ENCODE measurements at places on chromosomes 5 and 9.

- no peak for DNase-seq
These were observed 57.2 kb downstream of the OLFM1 start for GRCh38 chr9:135144581-135145170.

GRCh38 chr9:10112798-10113197, 500.0 kb downstream of the PTPRD start:
- DNase-seq: no peak

DNA sequence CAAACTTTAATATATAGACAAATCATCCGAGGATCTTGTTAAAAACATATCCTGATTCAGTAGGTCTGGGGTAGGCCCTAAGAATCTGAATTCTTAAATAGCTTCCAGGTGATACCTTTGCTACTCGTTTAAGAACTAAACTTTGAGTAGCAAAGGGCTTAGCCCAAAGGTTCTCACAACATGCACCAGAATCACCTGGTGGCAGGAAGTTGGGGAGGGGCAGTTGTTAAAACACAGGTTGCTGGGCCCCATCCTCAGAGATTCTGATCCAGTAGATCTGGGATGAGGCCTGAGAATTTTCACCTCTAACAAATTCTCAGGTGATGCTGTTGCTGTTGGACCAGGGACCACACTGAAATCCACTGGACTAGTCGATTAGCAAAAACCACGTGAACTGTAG, 20.0 kb upstream of the RGMB start:
- no peak for DNase-seq

- no peak for DNase-seq
These were observed 13.5 kb downstream of the DUSP1 start for GRCh38 chr5:172757394-172758010.

GRCh38 chr5:134149571-134150303, 27.0 kb downstream of the SKP1 start:
- DNase-seq: no peak

GRCh38 chr5:26329562-26330189, 708.7 kb downstream of the CDH9 start:
- DNase-seq: no peak

- no peak for DNase-seq
These were observed 70.0 kb downstream of the KLHL3 start for GRCh38 chr5:137665678-137666460.

GRCh38 chr5:99694884-99695283, 766.1 kb upstream of the CHD1 start:
- DNase-seq: no peak

DNA sequence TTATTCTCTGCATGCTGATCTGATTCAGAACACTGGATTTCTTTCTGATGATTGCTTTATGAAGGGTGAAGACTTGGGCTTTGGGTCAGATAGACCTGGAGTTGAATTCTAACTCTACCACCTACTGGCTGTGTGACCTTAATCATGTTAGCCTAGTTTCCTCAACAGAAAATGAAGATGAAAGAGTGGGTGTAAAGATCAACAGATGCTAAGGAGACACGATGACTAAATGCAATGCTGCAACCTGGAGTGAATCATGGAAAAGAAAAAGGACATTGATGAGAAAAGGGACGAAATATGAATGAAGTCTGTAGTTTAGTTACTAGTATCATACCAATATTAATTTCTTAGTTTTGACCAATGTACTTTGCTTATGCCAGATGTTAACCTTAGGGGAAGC, 27.8 kb upstream of the DENND1A start:
- no peak for DNase-seq

DNA sequence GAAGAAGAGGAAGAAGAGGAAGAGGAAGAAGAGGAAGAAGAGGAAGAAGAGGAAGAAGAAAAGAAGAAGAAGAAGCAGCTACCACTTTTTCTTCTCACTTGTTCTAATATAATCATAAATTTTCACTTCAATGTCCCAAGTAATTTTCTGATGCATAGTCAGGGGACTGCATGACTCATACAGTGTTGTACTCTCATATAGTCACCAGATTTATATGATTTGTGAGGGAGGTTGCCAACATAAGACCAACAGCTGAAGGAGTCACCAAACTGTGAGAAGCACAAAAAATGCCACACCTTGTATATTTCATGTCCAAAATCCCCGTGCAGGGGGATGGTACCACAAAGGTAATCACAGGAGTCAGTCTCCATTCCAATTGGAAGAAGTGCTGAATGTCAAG, 32.7 kb upstream of the DMRTA1 start:
- no peak for DNase-seq

GRCh38 chr5:76958991-76959767, 6.3 kb downstream of the CRHBP start:
- DNase-seq: no peak

DNA sequence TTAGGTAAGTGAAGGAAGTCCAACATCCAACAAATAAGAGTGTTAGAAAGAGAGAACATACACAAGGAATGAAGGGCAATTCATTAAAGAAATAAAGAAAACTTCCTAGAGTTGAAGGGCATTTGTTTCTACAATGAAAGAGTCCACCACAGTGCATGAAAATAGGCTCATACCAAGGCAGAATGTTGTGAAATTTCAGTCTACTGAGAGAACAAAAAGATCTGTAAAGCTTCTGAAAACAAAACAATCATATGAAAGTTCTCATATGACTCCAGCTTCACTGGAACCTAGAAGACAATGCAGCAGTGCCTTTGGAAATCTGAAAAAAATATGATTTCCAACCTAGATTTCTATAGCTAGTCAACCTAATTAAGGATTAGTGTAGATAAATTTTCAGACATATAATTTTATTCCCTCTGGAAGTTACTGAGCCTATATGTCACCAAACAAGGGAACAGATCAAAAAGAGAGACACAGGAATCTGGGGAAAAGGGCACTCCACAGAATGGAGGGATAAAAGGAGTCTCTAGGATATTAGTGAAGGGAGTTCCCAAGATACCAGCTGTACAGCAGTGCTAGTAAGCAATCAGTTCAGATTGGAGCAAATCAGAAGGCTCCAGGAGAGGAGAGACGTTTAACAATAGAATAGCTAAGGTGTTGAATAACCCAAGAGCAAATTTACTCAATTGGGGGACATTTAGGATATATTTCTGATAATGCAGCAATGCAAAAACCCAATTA, 5.8 kb downstream of the C5orf58 start:
- DNase-seq: no peak

GRCh38 chr9:72579190-72579589, 57.8 kb downstream of the TMC1 start:
- DNase-seq: no peak

DNA sequence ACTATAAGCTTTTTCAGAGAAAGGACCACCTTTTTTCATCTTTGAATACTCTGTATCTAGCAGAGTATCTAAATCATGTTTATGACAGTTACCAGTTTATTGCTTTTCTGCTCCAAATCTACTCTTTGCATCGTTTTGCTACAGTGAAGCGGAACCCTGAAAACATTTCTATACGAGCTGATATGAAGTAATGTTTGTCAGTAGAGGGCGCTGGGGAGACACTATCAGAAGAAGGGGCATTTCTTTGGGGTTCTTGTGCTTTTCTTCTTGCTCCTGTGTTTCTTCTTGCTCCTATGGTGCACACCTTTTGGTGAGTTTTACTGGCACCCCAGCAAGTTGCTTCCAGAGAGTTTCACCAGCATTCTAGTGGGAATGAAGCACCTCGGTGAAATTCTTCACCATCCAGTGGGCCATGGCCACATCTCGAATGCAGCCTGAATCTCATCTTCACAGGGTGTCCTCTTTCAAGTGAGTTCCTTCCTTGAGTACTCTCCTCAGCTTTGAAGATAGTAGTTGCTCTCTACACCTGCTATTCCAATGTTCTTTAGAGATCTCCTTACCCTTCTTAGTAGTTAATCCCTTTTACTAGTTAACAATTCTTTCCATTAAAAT, 98.4 kb downstream of the FGF1 start:
- DNase-seq: peak; percentile 22

GRCh38 chr5:87113861-87114260, 153.8 kb upstream of the RASA1 start:
- no peak for DNase-seq

DNA sequence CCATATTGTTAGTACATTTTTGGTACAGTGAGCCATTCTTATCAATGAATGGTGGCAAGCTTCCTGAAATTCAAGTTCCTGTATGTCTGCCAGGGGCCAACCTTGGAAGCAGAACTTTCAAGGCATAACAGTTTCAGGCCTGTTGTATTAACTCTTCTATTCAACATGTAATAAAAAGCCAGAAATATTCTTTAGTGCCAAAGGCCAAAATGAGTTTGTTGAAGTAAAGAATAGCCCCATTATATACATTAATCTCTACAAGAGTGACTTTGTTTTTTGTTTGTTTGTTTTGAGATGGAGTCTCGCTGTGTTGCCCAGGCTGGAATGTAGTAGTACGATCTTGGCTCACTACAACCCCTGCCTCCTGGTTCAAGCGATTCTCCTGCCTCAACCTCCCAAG, 321.3 kb downstream of the KDM4C start:
- no peak for DNase-seq

DNA sequence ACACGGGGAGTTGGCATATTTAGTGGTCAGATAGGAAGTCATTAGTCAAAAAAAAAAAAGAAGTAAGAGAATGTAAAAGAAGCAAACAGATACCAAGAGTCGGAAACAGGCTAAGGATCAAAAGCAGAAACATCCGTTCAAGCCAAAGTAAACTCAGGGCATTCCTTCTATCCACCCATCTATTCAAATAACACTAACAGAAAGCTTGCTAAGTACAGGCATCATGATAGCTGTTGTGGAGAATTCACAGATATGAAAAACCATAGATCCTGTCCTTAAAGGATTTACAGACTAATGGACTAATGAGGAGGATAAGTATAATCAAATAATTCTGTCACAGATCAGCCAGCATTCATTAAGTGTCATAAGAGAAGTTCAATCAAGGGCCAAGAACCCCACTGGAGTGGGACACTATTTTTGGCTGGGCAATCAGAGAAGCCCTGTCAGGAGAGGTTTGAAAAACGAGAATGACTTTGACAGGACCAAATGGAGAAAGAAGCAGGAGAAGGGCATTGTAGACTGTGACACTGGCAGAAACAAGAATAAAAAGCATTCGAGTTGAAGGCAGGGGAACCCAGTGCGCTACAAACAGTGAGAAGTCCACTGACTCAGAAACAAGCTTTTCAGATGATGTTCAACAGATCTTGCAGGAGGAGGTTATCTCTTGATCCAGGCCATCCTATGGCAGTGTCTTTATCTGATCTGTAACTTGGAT, 154.2 kb upstream of the TSLP start:
- no peak for DNase-seq

- DNase-seq: no peak
These were observed 157.2 kb upstream of the DMRT1 start for GRCh38 chr9:684054-684890.

DNA sequence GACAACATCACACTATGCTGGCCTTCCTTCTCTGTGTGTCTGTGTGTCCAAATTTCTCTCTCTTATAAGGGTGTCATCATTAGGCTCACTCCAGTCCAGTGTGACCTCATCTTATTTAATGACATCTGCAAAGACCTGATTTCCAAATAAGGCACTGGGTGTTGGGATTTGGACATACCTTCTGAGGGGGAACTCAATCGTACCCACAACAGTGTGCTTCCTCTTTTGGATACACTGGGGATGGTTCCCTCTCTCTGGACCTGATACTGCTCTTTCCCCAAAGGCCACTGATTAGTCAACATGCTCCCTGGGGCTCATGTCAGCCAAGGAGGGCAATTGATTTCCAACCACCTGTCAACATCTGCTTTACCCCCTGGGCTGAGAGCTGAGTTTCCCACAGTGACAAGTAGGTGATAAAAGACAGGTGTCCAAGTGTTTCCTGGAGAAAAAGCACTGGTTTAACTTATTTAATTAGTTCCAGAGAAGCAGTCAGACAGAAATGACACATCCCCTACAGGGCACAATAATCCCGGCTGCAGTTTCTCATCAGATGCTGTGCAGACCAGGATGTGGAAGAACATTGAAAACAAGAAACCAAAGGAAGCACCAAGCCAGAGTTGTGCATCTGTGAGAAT, 17.8 kb upstream of the CEP72 start:
- no peak for DNase-seq

Data from stimulated activated CD4-positive, alpha-beta T cell treated with anti-CD3 and anti-CD28 coated beads, Interleukin-4, amount 100 ng/mL, for 48 hours (primary cell).